GM03348 (cell line): ENCODE measurements at places on chromosomes 2 and 18.

GRCh38 chr2:9206991-9207640, 504 bp downstream of the ASAP2 start:
- DNase-seq: no peak

GRCh38 chr18:9691235-9691634, 16.9 kb upstream of the RAB31 start:
- DNase-seq: no peak

DNA sequence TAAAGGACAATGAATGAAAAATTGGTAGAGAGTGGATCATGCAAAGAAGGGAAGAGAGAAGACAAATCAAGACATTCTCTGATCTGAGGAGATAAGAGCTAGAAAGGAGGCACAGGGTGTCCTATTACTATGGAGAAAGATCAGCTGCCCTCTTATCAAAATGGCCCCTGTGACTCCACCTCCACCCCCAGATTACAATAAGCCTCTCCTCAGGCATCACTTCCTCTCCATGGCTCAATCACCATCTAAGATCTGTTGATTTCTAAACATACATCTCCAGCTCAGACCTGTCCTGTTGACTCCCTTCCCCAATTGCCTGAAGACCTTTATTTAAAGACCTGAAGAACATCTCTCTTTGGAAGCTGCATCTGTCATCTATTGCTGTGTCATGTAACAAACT, 43.2 kb downstream of the SP100 start:
- no peak for DNase-seq

GRCh38 chr2:207091928-207092327, 73.8 kb downstream of the KLF7 start:
- no peak for DNase-seq

DNA sequence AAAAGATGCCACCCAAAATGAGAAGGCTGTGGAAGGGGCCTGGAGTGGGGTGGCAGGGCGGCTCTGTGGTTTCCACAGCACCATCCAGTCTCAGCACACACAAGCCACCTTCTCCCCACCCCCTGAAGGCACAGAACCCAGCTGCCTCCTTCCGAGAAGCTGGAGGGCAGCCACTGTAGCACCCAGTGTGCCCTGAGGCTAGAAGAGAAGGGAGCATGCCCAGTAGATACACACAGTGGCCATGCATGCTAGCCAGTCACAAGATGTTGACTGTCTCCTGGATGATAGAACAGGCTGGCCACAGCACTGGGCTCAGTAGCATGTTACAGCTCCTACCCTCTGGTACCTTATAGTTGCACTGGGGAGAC, 148.9 kb upstream of the EPAS1 start:
- no peak for DNase-seq

- DNase-seq: no peak
These were observed 27.8 kb downstream of the MEX3C start for GRCh38 chr18:51169731-51170130.

DNA sequence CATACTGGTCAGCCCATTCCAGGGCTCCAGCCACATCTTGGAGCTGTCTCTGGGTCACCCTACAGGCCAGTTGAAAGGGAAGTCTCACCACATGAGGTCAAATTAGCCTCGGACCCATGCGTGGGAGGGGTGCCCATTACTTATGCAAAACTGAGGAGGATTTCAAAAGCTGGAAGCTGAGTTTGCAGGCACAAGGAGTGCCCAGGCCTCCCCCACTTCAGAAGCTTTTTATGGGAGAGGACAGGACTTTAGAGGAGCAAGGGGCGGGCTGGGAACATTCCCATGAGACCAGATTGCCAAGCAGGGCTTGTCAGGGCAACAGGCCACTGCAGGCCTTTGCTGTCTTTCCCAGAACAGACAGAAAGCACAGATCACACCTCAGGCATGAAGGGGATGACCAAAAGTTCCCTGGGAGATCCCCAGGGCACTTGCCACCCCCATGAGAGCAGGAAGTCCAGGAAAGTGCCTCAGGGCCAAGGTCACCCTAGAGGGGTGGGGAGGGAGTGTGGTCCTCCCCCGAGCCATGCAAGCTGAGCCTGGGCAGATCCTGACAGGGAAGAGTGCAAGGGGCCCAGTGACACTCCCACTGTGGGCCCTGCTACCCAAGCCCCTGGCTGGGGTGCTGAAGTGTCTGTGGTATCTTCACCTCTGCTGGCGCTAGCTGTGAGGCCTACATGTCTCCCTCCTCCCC, 267.7 kb downstream of the BCL11A start:
- DNase-seq: no peak

- no peak for DNase-seq
These were observed 42.7 kb downstream of the SMAD4 start for GRCh38 chr18:51072586-51073313.

DNA sequence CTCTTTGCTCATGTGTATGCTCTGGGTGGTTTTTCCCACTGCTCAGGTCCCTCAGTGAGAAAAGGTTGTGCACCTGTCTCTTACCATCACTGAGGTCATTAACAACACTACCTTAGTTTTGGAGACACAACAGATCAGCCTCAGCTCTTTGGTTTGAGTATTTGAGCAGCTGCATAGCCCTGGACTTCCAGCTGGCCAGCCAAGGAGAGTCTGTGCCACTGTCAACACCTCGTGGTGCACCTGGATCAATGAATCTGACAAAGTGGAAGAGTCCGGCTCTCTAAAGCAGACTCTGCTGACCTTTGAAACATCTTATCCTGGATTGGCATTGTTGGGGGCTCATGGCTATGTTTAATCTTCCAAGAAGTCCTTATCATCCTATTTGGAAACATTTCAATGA, 30.0 kb downstream of the SERPINB8 start:
- DNase-seq: no peak

DNA sequence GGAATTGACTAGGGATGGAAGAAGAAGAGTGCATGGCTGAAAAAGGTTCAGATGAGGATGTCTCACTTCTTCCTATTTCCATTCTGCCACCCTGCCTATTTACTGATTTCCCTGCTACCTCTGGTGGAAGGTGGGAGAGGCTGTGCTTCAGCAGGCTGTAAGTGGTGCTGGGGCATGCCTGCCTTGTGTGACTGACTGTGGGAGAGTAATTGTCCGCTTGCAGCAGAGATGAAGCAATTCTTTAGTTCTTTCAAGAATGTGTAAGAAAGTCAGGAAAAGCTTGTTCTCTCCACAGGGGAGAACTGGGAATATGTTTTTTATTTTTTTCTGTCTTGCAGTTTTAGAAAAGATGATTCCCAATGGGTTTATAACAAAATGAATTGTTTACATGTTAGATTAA, 72.5 kb upstream of the NYAP2 start:
- no peak for DNase-seq

DNA sequence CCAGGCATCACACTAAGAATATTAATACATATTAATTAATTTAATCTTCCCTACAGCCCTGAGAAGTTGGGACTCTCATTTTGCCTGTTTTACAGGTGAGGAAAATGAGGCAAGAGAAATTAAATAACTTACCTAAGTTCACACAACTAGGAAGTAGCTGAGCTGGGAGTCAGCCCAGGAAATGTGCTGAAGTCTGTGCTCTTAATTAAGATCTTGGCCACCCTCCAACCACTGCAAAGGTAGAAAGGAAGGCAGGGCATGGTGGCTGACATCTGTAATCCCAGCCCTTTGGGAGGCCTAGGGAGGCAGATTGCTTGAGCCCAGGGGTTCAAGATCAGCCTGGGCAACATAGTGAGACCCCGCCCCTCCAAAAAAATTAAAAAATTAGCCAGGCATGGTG, 12.9 kb upstream of the MGAT4A start:
- DNase-seq: no peak

GRCh38 chr2:232376713-232377112, 1.8 kb upstream of the ALPP start:
- DNase-seq: no peak

DNA sequence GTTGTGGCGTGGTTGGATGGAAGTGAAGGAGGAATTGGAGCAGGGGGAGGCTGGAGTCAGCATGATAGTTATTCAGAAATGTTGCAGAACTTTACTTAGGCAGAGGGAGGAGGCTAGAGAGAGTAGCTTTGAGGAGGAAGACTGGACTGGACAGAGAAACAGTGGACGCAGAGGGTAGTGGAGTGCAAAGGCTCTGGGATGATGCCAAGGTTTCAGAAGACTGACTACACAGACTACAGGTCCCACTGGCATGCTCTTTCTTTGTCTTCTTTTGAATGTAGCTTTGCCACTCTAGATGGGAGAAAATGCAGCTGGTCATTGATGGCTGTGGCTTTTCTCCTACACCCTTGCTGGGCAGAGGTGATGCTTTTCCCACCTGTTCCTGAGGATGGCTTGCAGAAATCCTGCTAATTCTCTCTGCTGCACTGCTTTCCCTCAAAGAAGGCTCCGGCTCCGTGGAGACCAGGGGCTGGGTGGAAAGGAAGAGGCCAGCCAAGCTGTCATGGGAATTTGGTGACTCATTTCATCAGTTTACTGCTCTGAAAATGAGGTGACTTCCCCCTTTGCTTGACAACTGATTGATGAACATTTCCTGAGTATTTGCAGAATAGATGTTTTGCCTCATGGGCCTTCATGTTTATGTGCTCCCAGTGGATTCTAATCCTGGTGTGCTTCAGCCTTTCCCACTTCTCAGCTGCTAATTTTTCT, 42.4 kb downstream of the MEIS1 start:
- no peak for DNase-seq

- no peak for DNase-seq
These were observed 3.3 kb upstream of the ALLC start for GRCh38 chr2:3654531-3655225.

- DNase-seq: no peak
These were observed 44.0 kb downstream of the E2F6 start for GRCh38 chr2:11421863-11422490.

- DNase-seq: no peak
These were observed 18.8 kb downstream of the EPHA4 start for GRCh38 chr2:221553333-221553732.

GRCh38 chr18:10296491-10296890, 157.9 kb upstream of the APCDD1 start:
- DNase-seq: no peak

DNA sequence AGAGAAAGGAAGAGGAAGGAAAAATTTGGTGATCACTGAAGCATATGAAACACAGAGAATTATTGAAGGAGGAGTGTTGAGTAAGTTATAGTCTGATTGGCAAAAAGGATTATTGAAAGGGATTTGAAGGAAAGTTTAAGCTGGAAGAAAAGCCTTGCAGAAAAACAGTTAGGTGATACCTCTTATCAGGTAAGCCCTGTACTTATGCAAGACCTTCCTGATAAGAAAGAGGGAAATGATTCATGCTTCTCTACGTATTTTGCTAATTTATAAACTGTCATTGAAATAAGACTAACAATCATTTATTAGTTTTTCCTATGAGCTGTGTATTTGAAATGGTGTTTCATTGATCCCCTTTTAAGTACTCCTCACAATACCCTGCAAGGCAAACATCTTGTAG, 793.9 kb upstream of the NRXN1 start:
- DNase-seq: no peak

- no peak for DNase-seq
These were observed 5.9 kb upstream of the DLX1 start for GRCh38 chr2:172079416-172079815.

- DNase-seq: no peak
These were observed 230.5 kb downstream of the FIGN start for GRCh38 chr2:163505281-163505680.

DNA sequence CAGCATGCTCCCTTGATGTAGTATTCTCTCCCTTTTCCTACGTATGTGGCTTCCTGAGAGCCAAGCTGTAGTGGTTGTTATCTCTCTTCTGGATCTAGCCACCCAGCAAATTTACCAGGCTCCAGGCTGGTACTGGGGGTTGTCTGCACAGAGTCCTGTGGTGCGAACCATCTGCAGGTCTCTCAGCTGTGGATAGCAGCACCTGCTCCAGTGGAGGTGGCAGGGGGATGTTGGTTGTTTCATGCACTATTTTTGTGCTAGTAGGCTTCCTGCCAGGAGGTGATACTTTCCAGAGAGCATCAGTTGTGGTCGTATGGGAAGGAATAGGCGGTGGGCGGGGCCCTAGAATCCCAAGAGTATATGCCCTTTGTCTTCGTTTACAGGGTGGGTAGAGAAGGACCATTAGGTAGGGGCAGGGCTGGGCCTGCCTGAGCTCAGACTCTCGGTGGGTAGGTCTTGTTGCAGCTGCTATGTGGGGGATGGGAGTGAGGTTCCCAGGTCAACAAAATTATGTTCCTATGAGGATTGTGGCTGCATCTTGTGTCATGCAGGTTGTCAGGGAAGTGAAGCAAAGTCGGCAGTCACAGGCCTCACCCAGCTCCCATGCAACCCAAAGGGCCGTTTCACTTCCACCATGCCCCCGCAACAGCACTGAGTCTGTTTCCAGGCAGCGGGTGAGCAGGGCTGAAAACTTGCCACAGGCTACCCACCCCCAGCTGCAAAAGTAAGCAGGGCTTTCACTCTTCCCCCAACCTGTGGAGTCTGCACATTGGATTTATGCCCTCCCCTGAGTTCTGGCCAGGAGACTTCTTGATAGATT, 1139.5 kb downstream of the BCL11A start:
- no peak for DNase-seq

DNA sequence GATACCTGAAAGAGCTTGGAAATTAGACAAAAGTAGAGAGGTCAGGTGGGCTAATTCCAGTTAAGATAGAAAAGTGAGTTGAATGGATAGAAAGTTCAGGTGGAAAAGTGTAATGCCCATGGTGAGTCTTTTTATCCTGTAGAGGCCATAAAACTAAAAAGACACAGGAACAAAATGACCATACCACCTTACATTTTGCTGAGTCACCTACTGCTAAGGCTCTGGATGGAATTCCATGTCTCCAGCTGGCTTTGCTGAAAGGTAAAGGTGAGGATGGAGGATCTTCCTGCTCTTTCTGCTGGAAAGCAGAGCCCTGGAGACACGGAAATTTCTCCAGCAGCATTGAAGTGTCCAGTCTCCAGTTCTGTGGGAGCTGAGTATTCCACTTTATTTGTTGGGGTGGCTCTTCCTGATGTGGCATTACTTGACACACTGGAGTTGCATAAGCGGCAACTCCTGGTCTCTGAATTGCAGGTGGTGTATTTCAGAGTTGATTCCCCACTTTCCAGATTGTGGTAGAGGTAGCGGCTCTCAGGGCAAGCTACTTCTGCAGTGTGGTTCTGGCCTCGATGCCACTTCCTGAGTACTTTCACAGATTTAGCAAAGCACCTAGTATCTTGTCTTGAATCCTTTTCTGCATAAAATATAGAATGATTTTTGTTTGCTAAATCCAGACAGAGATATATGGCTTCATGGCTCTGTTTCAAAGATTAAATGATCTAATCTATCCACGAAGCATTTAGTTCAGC, 10.7 kb downstream of the IL1RL2 start:
- no peak for DNase-seq

DNA sequence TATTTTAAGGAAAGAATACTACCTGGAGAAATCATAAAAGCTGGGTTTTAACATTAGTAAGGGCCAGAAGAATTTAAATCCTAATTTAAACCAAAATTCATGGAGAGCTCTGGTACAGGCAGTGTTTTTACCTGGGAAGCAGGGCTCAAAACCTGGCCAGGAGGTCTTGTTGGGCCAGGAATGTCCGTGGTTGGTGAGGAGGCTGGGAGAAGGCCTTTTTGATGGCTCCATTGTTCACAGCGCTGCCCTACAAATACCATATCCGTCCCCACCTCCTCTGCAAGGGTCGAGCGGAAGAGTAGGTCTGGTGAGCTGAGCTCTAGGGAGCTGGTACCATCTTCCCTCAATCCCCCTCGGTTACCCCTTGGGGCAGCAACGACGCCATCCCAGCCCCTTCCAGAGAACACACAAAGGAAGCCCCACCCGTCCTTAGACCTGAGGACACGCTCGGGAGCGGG, 10.9 kb upstream of the HOXD1 start:
- DNase-seq: no peak
